NCI-H1436 (cell line): ENCODE measurements at places on chromosomes 5 and 9.
A peak's percentile ranks its signal among the peaks of the same experiment; 100 is the strongest.

GRCh38 chr5:111755942-111756381, 1.0 kb downstream of the NREP start:
- no peak for DNase-seq

DNA sequence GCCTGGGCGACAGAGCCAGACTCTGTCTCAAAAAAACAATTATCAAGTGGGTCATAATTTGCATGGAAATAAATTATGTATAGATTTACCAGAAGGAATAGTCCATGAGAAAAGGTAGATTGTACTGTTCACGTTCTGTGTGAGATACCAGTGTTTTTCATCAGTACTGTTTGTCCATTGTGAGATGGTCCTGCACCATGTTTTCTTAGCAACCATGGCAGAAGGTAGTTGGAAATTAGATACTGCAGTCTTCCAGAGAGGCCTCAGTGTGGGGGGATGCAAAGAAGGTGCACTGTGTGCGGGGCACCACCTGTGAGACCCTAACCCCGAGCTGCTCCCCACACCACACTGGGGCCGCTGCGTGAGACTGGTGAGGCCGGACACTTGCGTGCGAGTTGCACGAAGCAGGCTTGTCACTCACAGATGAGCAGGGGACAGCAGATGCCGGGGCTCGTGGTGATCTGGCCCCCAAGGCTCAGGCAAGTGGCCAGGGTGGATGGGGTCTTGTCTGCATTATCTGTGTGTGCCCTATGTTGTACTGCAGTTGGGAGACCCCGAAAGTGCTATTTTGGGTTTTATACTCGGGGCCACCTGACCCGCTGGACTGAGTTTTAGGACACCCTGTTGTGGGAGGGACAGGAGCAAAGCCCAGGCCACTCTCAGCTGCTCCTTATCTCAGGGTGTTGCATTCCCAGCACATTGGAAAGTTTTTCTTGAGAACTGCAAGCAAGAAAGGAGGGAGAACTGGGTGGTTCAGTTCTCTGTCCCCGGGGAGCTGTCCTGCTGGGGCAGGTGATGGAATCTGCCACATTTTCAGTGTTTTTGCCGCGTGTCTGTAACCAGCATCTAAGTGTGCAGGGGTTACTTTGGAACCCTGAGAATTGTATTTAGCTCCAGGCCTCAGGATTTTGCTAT, 61.9 kb downstream of the EHMT1 start:
- no peak for DNase-seq

- DNase-seq = no peak
Measured at GRCh38 chr5:77418601-77419581, 73.2 kb downstream of the WDR41 start.

- no peak for DNase-seq
Measured at GRCh38 chr9:69376651-69377050, 51.6 kb downstream of the ENTREP1 start.

GRCh38 chr5:142078221-142078620, 30.4 kb upstream of the NDFIP1 start:
- DNase-seq = peak; percentile 90

- DNase-seq = no peak
Measured at GRCh38 chr9:95389373-95389772, 71.9 kb upstream of the FANCC start.

DNA sequence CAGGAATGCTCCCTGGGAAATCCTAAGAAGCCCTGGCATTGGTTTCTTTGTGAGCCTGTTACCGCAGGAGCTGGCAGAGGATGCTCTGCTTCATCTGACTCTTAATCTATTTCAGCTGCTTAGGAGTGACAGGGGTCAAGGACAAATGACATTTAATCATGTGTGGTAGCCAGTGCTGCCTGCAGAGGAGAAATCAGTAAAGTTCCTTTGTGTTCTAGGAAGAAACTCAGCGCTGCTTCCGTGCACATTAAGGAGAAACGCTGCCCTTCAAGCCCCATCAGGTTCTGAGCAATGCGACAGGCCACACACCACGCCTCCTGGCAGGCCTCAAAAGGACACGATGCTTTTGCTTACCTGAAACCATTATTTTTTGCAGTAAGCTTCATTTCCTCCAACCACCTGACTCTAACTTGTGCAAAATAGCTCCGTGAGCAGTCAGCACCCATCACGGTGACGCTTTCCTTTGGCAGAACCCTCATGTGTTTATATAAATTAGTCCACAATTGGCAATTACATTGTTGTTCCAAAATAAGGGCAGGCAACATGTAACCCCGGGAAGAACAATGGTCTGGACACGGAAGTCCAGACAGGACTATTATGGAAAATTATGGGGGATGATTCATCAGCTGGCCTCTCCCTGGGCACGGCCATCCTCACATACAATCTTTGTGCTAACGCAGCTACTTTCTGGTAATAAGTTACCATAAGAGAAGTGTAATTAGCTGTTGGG, 387.9 kb upstream of the DAP start:
- DNase-seq = no peak

GRCh38 chr9:113755433-113755832, 120.7 kb upstream of the ZNF618 start:
- no peak for DNase-seq

GRCh38 chr5:75460942-75461610, 50.4 kb downstream of the CERT1 start:
- DNase-seq = no peak

DNA sequence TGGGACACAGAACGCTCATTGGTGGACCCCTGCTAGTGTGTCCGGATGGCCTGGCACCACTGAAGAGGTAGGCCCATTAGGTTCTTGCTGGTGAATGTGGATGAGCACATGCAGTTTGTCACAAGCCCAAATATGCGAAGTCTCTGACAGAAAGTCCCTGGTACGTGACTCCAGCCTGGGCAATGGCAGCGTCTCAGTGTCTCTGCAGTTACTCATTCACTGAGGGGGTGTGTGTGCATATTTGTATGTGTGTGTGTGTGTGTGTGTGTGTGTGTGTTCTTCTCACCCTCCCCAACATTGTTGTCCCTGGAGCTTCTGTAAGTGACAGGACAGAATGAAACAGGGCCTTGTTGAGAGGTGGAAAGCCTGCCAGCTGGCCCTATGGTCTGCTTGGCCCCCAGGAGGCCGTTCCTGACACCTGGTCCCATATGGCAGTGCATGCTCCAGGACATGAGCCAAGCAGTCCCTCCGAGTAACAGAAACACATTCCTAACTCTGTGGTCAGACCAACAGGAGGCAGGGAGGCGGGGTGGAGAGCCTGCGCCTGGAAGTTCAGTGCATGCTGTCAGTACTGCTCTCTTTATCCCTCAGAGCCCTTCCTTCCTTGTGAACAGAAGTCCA, 169.9 kb downstream of the SLC28A3 start:
- DNase-seq = no peak
